ENCODE measurements at places on chromosomes 11 and 22.

- DNase-seq = no peak
These were observed 148.7 kb upstream of the TIMP3 start for GRCh38 chr22:32652645-32653270.

GRCh38 chr11:22491555-22492225 is 133.9 kb downstream of the FANCF start:
- no peak for DNase-seq

- DNase-seq = no peak
These were observed 20.8 kb upstream of the TXNRD2 start for GRCh38 chr22:19962246-19962908.

DNA sequence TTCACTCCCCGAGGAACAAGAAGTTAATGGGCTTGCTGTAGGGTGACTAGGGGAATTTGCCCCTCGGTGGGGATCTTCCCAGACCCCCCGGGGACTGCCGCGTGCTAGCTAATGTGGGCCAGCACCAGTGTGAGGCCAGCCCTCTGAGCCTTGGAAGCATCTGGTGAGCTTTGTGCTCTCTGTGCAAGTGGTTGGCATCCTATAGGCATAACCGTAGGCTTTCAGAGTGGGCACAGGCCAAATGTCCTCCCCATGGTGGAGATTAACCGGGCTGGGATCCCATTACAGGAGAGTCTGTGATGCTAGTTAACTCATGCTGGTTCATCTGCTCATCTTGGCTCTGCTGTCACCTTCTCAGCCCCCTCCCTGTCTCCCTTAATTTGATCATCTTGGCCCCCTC is 125.7 kb downstream of the TRIM29 start:
- no peak for DNase-seq

DNA sequence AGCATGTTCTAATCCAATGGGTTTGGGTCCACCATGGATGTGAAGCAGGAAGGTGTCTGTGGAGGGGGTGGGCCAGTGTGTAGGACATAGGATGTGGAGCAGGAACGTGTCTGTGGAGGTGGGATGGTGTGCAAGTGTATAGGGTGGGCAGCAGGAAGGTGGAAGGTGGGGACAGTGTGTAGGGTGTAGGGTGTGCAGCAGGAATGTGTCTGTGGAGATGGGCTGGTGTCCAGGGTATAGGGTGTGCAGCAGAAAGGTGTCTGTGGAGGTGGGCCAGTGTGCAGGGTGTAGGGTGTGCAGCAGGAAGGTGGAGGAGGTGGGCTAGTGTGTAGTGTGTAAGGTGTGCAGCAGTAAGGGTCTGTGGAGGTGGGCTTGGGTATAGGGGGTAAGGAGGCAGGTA is 1068.0 kb downstream of the NTM start:
- DNase-seq = no peak

- DNase-seq = no peak
These were observed 24.7 kb downstream of the LDLRAD3 start for GRCh38 chr11:35968386-35969088.

DNA sequence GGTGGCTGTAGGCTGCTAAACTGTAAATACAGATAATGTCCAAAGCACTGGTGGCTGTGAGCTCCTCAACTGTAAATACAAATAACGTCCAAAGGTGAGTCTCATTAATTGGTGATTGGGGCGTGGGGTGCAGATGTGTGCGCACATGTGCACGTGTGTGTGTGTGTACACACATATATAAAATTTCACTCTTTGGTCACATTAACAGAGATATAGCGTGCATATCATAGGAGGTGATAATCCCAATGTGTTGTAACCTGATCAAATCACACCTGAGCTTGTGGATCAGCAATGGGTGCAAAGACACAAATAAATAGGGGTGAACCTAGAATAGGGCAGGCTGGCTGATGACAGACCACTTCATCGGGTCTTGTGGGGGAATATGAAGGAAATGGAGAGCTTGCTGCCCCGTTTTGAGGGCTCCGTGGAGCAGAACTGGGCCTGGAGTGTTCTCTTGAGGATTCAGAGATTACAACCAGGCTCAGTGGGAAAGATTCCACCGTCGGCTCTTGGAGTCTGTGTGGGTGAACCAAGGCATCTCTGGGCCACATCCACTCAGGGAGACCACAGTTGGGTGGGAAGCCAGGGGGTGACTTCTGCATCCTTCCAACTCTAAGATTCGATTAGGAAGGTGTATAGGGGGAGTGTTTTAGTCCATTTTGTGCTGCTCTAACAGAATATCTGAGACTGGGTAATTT is 24.9 kb upstream of the OSBPL5 start:
- DNase-seq = no peak

DNA sequence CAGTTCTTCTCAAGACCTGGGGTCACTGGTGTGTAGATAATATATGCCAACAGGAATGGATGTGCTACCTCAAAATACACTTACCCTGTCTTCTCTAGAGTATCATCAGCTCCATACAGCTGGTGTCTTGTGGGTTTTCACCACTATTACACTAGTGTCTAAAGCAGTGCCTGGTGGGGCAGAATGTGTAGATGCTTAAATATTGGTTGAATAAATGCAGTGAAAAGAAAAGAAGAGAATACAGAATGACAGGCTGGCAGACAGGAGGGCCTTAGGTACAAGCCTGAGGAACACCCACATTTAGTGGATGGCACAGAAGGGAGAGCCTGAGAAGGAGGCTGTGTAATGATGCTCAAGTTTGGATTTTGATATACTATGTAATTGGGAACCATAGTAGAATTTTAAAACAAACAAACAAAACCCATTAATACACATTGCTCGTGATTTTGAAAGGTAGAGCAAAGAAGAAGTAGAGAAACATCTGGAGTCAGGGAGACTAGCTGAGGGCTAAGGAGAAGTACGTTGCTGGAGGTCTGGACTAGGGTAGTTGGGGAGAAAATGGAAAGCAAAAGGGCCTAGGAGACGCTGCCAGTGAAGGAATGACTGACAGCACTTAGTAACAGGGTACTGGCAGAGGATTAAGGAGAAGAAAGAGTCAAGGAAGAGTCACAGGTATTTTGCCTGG is 20.5 kb upstream of the RAG2 start:
- DNase-seq = no peak

DNA sequence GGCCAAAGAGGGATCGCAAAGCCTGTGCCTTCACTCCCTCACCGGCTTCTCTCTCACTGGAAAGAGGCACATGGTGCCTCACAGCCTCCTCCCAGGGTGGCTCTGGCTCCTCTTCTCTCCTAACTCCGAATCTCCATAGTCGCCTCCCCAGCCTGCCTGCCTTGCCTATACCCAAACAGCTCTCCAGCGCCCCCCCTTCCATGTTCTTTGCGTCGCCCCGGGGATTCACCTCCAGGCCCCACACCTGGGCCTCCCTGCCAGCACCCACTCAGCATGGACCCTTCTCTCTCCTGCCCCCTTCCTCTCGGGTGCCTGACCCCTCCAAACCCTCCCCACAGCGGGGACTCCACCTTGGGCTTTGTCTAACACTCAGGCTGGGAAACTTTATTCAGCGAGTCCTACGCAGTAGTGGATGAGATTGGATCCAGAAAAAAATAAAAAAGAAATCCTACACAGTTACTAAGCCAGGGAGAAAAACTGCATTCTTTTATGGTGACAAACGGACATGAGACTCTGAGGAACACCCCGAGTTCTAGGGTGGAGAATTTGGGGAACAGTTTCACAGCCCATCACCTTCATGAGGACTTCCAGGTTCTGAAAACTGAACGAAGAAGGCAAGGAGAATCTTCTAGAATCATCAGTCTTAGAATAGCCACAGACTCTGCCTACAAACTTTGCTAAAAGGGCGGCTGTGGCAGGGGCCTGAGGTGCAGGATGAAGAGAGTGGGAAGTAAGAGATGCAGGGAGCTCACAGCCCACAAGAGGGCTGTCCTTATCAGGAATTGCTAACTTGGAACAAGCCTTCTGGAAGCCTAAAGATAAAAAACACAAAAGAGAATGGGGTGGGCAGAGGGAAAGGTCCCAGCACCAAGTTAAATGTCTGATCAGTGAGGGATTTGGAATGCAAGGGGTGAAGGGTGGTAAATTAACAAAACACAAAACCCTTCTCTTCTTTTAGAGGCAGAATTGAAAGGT is 5.3 kb downstream of the PPM1F start:
- DNase-seq = no peak

DNA sequence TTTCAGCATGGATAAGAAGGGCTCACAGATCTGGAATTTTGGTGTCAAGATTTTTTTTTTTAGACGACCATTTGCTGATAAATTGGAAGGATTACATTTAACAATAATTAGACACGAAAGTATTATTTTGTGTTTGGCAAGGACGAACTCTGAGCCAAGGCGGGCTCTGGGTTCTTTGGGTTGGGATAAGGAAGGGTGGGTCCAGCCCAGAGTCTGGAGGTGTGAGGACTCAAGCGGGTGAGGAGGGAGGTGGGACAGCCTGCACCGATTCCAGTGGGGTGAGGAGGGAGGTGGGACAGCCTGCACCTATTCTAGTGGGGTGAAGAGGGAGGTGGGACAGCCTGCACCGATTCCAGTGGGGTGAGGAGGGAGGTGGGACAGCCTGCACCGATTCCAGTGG is 4.1 kb downstream of the B3GAT1 start:
- no peak for DNase-seq
